Regular cardiac myocyte (primary cell): ENCODE measurements at places on chromosomes 16 and 17. TPM values are rescaled to one million over a fixed set of nuclear protein-coding genes. Genes with fewer than 3 reads are reported as not detected.

The APOBR gene
- not detected in 2 replicates for total RNA-seq

The RNF151 gene
- total RNA-seq, result not detected in 2 replicates

The NPIPA2 gene
- not detected in 2 replicates for total RNA-seq

The TBC1D10B gene
- total RNA-seq, result 19.2 and 38.0 TPM in 2 replicates

The ADAD2 gene
- total RNA-seq, result not detected in 2 replicates

The BTBD17 gene
- total RNA-seq, result not detected in 2 replicates

The NHLRC4 gene
- 1.5 and 3.4 TPM in 2 replicates for total RNA-seq

The ARMC7 gene
- 1.4 and 1.9 TPM in 2 replicates for total RNA-seq

The ABCC6 gene
- total RNA-seq, result 0.19 and 1.1 TPM in 2 replicates

The EFNB3 gene
- total RNA-seq, result under 0.01 and 0.19 TPM in 2 replicates

The SDK2 gene
- total RNA-seq, result 0.19 and 0.28 TPM in 2 replicates

The PMFBP1 gene
- total RNA-seq, result under 0.01 TPM in 1 of 2 replicates, not detected in the other

The DRC7 gene
- total RNA-seq, result 0.38 TPM in 1 of 2 replicates, not detected in the other

The KCTD5 gene
- 21.4 and 32.6 TPM in 2 replicates for total RNA-seq

The PRSS22 gene
- under 0.01 TPM in 1 of 2 replicates, not detected in the other for total RNA-seq
